Neural crest cell (in vitro differentiated cells): ENCODE measurements at places on chromosomes 11 and 22.

DNA sequence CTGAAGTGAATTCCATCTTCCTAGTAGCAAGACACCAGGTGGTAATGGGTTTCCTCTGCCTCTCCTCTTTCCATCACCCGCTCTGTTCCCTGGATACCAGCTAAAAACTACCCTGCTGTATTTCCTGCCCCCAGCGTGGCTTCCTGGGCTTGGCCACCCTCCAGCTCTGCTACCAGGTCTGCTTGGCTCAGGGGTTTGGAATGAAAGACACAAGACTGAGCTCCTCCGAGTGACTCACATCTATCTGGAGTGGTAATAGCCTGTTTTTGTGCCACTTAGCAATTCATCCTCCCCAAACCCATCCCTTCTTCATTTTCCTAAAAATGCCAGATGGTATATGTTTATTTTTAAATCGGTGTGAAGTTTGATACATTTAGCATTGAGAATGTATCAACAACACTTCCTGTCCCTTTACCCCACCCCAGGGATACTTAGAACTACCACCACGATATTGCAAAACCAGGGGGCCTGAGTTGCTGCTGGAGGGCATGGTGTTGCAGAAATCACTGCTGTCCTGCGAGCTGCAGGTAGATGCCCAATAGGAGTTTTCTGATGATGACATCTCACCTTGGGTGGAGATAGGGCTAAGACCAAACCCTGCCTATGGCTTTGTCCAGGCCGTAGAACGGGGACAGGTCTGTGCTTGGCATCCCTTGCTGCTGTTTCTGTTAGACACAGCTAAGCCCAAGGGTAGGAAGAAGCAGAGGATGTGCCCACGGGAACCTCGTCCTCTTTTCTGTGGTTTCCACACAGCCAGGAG lies 7.5 kb upstream of the MICAL3 start:
- no peak for DNase-seq

GRCh38 chr11:40338739-40339138 lies 1120.7 kb downstream of the LRRC4C start:
- no peak for DNase-seq

GRCh38 chr22:50180727-50181521 lies 4.8 kb upstream of the TRABD start:
- DNase-seq, result no peak

GRCh38 chr22:29816980-29817379 lies 21.1 kb downstream of the ASCC2 start:
- no peak for DNase-seq

DNA sequence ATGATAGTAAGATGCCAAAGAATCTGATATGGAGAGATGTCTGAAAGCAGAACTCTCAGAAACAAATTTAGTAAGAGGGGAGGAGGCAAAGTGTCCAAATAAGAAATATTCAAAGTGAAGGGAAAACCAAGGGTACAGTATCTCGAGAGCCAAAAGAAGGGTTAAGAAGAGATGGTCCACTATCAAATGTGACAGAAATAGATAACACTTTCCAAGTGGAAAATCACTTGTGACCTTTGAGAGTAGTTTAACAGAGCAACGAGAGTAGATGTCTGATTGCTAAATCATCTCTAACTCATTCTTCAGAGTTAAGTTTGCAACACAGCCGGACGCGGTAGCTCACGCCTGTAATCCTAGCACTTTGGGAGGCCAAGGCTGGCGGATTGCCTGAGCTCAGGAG lies 4.3 kb upstream of the BUD13 start:
- no peak for DNase-seq

- DNase-seq, result no peak
Measured at GRCh38 chr22:50308986-50309600, 1.6 kb upstream of the PLXNB2 start.

DNA sequence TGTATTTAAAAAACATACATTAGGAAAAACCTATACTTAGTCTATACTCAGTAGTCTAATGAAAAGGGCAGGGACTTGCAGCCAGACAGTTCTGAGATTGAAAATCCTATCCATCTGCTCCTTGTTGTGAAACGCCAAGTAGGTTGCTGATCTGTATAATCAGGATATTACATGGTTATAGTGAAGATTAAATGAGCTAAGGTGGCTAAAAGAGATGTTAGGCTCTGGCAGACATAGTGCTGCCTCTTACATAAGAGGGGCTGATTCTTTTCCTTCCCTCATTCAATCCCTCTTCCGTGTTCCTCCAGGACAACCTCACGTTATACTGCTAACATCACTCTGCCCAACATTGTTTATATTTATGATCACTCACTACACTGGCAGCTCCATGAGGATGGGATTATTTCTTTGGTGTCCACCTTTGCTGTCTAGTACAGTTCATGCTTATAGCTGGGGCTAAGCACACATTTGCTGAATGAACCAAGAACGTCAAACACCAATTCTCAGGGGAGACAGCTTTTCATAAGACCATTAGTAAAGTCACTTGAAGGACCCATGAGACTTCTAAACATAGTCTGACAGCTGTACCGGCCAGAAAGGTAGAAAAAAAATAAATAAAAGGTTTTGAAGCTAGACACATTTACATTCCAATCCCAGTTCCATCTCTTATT lies 46.3 kb downstream of the GAB2 start:
- DNase-seq, result no peak

DNA sequence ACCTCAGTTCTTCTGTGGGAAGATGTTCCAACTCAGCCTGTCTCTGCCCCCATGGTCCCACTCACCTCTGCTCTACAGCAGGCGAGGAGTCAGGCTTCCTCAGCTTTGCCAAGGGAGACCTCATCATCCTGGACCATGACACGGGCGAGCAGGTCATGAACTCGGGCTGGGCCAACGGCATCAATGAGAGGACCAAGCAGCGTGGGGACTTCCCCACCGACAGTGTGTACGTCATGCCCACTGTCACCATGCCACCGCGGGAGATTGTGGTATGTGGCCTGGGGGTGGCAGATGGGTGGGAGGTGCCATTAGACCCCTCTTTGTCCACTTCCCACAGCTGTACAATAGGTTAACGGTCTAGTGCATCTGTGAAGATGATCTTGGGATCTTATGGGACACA lies 73.3 kb downstream of the MYO7A start:
- DNase-seq, result no peak

- DNase-seq, result peak; percentile 61
Measured at GRCh38 chr11:75554258-75555022, 7.6 kb upstream of the SERPINH1 start.

DNA sequence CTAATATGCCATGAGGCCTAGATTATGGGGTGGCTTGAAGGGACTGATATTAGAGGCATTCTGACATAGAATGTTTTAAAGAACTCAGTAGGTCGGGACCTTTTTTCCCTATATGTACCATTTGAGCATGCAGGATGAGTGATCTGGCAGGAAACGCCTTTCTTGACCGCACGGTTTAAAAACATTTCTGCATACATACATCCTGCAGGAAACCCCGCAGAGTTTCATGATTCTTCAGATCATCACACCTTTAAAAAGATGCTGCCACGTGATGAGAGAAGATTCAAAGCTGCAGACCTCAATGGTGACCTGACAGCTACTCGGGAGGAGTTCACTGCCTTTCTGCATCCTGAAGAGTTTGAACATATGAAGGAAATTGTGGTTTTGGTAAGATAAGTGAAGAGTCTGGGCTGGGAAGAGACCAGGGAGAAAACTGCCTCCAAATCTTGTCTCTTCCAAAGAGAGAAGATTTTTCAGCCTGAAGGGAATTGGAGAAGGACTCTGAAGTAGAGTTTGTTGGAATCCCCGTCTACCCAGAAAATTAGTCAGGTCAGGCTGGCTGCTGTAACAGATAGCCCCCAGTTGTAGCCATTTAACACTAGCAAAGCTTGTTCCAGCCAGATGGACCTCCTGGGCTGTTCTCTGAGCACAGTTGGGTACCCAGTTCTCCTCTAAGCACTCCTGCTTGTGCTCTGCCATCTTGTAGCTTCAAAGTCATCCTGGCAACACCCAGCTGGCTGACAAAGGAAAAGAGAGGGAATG lies 7.4 kb downstream of the RCN1 start:
- no peak for DNase-seq

DNA sequence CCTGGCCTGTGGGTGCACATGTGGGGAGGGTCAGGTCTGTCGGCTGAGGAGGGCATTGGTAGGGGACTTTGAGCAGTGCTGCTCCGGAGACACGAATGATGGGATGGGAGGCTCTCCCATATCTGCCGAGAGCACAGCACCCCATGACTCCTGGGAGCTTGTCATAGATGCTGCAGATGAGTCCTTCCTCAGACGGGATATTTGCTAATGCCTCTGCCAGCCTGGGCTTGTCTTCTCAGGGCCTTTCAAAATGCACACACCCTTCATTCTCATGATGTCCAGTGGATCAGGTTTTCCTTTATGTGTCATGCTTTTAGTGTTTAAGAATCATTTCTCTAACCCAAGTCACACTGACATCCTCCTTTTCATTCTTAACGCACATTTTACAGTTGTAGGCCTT lies 8.1 kb upstream of the RNH1 start:
- no peak for DNase-seq

GRCh38 chr22:46827136-46827780 lies 64.8 kb downstream of the TBC1D22A start:
- no peak for DNase-seq

DNA sequence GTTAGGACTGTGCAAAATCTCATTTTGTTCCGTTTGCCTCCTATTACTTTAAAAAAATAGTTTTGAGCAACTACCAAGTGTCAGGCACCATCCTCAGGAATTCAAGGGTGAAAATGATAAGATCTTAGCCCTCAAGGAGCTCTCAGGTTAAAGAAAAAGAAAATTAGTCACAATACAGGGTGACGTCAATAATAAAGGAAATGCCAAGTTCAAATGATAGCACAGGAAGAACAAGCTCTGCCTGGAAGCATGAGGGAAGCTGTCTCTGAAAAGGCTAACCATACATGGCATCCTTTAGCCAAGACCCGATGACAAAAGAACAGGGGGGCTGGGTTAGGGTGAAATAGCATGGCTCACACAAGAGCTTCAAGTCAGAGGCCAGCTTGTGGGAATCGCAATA lies 11.1 kb upstream of the MPZL2 start:
- DNase-seq, result no peak

GRCh38 chr22:31954535-31955523 lies 10.5 kb downstream of the YWHAH start:
- DNase-seq, result no peak

GRCh38 chr11:257766-258493 lies 20.3 kb upstream of the NLRP6 start:
- DNase-seq, result no peak

GRCh38 chr11:113847580-113847979 lies 27.8 kb downstream of the USP28 start:
- no peak for DNase-seq

GRCh38 chr22:39593066-39593930 lies 22.7 kb downstream of the CACNA1I start:
- no peak for DNase-seq

GRCh38 chr11:74084796-74085541 lies 76.1 kb upstream of the UCP3 start:
- no peak for DNase-seq

DNA sequence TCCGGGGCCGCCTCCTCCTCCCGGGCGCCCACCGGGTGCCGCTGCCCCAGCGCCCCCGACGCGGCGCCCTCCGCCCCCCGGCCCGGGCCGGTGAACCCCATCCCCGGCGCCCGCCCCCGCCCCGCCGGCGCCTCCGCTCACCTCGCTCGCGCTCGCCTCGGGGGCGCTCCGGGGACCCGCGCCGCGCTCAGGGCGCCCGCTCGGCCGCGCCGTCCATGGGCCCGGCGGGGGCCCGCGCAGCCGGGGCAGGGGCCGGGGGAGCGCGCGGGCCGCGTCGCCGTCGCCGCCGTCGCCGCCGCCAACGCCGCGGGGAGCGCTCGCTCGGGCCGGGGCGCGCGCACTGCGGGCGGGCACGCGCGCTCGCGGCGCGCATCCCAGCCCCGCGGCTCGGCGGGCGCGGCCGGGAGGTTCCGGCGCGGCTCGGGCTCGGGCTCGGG lies 293 bp downstream of the DUSP8 start:
- no peak for DNase-seq

- peak; percentile 21 for DNase-seq
Measured at GRCh38 chr22:38317995-38318715, 922 bp upstream of the CSNK1E start.

- DNase-seq, result no peak
Measured at GRCh38 chr22:34437140-34437539, 516.9 kb upstream of the LARGE1 start.

DNA sequence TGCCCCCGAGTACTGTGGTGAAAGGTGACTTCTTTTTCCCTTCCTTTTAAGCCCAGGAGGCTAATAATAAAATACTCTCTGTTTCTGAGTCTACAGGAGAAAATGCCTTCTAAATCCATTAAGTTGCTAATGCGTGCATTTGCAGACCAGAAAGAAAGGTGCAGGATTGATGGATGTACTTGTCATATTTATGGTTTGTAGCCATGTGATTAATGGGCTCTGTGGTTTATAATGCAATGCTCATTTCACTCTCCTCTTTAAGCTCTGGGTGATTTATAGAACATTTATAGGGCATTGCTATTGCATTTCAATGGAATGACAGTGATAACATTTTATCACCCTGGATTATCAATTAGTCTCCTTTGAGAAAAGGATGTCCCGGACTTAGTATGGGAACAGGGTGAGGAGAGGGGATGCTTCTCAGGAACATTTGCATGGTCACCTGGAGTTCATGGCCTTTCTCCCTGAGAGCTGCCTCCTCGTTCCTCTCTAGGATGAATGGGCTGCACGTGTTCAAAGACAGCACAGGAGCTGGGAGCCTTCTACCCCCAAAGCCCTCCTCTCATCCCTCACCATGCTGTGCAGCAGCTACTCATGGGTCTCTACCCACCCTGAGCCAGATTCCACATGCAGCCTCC lies 82.8 kb upstream of the HMGXB4 start:
- no peak for DNase-seq

DNA sequence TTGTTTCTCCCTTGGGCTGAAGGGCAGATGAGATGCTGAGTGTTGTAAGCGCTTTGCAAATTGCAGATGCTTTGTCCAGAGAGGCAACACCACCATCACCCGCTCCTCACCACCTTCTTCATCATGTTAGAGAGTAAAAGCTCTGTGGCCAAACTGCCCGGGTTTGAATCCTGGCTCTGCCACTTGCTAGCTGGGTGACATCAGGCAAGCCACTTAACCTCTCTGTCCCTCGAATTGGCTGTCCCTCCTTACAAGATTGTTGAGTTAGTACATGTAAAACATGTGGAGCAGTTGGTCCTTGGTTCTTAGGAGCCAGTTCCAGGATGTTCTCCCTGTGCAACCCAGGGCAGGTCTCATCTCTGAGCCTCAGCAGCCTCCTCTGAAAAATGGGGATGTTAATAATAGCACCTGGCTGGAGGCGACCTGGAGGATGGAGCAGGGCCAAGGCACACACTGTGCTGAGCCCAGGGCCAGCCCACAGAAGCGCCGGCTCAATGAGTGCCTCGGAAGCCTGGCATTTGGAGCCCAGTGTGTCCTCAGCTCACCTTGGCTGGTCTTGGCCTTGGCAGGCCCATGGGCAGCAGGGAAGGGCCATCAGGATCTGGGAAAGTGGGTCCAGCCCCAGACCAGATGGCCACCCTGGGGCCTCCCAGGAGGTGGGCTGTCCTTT lies 10.5 kb downstream of the C11orf86 start:
- no peak for DNase-seq

- no peak for DNase-seq
Measured at GRCh38 chr11:113106507-113106906, 145.3 kb downstream of the NCAM1 start.
